Upper lobe of left lung (tissue), 6 donors: ENCODE measurements at places on chromosomes 16 and 17.

GRCh38 chr17:45353043-45353442, 36.2 kb upstream of the MAP3K14 start:
- DNase-seq: no peak

DNA sequence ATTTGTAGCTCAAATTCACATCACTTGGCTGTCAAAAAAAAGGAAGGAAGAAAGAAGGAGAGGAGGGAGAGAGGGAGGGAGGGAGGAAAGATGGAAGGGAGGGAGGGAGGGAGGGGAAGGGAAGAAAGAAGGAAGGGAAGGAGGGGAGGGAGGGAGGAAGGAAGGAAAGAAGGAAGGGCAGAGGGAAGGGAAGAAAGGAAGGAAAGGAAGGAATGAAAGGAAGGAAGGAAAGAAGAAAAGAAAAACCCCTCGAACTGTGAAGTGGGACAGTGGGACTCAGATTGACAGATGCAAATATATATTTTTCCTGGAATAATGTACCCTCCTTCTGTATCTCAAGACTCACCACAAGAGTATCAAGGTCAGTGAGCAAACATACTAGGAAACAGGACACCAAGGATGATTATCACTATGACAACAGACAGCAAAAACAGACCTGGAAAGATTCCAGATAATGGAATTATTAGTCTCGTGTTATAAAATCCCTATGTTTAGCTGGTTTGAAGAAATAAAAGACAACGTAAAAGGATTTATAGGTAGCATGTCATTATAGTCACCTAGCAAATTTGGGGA, 24.2 kb upstream of the ABCA3 start:
- DNase-seq: no peak

DNA sequence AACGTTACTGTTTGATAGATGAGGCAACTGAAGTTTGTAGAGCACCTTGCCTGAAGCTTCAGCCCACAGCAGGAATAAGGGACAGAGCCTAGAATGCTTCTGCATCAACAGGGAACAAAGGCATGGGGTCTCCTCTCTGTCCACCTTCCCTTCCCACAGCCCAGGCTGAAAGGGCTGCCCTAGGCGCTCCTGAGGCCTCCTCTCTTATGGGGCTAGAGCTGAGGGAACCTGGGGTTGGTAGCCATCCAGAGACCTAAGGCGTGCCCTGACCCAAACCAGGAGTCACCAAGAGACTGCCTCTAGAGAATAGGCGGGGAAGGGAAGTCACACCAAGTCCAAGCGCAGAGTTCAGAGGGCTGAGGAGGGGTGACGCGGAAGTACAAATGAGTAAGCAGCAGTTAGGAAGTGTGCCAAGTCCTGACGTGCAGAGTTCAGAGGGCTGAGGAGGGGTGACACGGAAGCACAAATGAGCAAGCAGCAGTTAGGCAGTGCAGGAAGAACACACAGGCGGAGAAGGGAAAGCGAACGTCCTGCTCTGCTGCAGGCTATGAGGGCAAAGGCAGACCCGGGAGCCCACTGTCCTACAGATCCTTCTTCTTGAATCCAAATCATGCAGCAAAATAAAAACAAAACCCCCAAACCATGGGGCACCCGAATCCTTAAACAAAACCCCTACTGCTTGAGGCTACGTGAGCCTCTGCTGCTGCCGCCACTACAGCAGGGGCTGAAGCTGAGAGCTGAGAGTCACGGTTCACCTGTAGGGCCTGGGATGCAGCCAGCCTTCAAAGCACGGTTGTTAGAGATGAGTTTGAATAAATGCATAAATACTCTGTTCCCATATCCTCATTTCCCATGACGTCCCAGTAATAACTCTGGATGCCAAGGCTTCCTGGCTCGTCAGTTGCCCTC, 2.7 kb upstream of the SPG7 start:
- DNase-seq: no peak

GRCh38 chr16:71974068-71974818, 26.0 kb downstream of the PKD1L3 start:
- DNase-seq: no peak

GRCh38 chr16:35745821-35746248, 2286.4 kb downstream of the TP53TG3F start:
- no peak for DNase-seq
